ENCODE measurements at places on chromosomes 3 and 15. TPM values are rescaled to one million over a fixed set of nuclear protein-coding genes. Genes with fewer than 3 reads are reported as not detected.

DNA sequence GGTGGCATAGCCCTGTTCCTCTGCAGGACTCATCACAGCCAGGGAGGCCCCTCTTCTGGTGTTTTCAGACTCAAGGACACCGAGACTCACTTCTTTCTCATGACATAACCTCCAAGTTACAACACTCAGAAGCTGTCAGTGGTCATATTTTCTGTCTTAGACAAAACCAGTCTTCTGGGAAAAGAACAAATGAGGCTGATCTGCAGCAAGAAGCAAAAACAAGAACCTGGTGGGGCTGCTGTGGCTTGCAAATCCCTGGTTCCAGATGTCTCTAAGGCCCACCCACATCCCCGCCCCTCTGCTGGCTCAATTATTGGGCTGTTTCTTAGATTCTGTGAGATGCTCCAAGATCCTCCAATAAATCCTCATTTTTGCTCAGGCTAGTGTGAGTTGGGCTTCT is 16.6 kb upstream of the LOXL1 start:
- DNase-seq = no peak

DNA sequence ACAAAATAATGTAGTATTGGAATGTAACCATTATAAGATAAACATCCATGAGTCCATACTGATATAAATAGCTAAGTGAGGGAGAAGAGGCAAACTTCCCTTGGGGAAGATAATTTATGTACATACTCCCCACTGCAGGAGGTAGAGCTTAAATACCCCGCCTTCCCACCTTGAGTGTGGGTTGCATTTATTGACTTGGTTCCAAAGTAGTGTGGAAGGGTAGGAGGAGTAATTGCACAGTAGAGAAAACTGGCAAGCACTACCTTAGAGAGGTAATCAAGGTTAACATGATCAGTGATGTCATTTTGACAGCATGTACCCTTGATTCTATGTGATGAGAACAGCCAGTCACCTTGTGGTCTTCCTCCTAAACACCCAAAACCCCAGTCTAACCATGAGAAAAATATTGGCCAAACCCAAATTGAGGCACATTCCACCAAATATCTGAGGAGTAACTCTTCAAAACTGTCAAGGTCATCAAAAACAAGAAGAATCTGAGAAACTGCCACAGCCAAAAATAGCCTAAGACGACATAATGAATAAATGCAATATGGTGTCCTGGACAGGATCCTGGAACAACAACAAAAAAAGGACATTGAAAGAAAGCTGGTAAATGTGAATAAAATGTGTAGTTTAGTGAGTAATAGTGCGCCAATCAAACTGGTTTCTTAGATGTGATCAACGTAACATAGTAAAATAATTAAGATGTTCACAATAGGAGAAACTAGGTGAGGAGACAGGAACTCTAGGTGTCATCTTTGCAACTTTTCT is 774 bp upstream of the CNOT10 start:
- no peak for DNase-seq

DNA sequence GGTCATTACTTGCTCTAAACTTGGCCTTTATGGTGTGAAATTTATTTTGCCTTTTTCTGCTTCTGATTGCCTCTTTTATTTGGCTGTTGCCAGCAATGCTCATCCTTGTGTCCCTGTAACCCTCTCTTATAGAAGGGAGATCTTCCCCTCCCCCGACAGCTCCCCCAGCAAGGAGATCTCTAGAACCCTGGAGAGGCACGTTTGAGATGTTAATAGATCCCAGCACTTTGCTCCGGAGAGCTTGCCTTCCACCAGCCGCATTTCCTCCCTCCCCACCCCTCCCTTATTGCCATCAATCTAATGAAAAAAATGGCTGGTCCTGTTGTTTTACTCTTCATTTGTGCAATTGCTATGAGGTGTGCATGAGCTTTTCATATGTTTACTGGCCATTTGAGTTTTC is 18.2 kb downstream of the TRIM71 start:
- DNase-seq = no peak

Gene KLHL40
- not detected for total RNA-seq

- DNase-seq = no peak
Measured at GRCh38 chr3:8519156-8519555, 17.5 kb downstream of the LMCD1 start.

DNA sequence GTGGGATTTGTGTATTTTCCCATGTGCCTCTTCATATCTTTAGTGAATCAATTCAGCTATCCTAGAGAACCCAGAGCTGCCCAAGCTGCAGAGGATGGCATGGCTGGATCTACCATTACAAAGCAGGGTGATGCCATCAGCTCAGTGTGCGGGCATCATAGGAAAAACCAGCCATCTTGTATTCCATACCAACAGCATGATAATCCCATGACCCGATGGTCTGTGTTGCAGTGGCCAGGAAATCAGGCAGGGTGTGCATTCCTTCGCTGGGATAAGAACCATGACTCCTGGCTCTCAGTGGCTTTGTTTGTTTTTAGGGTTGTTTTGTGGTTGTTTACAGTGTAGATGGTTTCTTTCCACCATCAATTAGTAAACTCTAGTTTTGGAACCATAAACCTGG is 36.0 kb downstream of the ARHGAP31 start:
- no peak for DNase-seq

GRCh38 chr15:45132844-45133560 is 3.2 kb downstream of the DUOX1 start:
- no peak for DNase-seq

GRCh38 chr3:174957081-174957480 is 97.9 kb downstream of the NAALADL2 start:
- no peak for DNase-seq

Gene RETNLB
- not detected for total RNA-seq

- no peak for DNase-seq
Measured at GRCh38 chr15:73941044-73941443, 14.8 kb downstream of the LOXL1 start.

Gene ZNF662
- 0.64 TPM for total RNA-seq

Gene CCDC71
- 19.7 TPM for total RNA-seq

Gene NRG4
- total RNA-seq = not detected

Gene PIF1
- total RNA-seq = 30.2 TPM

- no peak for DNase-seq
Measured at GRCh38 chr15:54576298-54576935, 598.2 kb downstream of the UNC13C start.

DNA sequence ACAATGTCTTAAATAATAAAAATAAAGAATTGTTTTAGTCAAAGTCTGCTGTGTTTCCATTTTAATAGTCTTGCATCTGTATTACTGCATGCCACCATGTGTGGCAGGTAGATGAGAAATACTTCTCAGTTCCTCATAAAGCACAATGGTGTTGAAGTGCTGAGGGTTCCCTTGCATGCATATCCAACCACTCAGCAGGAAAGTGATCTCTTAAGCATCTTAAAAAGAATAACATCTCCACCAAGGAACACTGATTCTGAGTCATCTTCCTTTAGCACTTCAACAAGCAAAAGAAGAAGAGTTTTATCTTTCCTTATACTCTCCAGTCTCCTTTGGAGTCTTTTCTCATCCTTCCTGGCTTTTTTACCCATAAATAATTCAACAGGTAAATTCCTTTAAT is 602.0 kb downstream of the TBL1XR1 start:
- no peak for DNase-seq

DNA sequence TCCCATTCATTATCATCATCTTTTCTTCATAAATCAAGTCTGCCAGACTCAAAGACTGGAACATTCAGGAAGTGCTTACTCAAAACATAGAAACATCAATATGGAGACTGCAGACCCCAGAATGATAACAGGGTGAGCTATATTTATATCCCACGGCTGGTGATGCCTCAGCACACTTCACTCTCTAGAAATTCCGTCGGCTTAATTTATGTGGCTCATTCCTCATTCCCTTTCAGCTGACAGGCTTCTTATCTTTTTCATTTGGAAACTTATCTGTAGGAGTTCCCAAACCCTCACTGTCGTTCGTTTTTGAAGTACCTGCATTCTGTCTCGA is 45.5 kb downstream of the RFTN1 start:
- no peak for DNase-seq

DNA sequence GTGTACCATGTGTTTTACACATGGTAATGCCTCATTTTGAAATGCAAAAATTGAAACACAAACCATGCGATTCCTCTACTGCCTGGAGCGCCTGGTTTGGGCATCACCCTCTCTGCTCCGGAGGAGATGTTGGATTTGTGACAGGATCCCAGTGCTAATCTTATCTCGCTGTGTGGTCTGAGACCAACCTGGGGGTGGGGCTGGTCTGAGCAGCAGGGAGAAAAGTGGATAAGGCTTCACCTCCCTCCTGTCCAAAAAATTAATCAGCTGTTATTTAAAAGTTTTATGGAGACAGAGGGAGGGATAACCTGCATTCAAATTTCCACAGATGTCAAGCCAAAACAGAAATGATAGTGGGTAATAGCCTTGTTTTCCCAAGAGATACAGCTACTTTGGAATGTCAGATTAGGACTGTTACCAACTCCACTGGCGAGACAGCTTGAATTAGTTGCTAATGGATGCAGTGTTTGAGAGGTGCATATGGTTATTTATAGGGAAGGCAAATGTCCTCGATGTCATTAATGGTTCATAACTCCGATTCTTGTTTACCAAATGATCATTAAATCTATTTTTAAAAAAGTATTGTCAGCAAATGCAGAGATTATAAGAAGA is 54.0 kb upstream of the SKOR1 start:
- DNase-seq = no peak

- no peak for DNase-seq
Measured at GRCh38 chr15:92505611-92506010, 111.9 kb downstream of the ST8SIA2 start.

GRCh38 chr15:90211440-90212143 is 10.5 kb downstream of the SEMA4B start:
- DNase-seq = no peak

DNA sequence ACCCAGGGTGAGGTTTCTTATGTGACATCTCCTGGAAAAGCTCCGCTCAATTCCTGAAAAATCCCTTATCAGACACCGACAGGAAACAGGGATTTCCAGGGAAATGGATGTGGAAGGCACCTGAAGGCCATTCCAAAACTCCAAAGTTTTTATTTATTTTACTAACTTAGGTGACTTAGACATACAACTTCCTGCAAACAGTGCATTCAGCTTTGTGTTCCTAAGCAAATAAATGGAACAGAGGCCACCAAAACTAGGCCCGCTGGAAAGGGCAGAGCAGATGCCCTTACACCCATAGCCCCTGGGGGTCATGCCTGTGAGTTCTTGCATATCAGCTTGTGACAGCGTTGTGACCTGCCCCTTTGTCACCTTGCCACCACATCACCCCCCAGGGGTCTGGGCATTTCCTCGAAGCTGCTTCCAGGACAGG is 239.4 kb downstream of the XXYLT1 start:
- no peak for DNase-seq
